PC-9 (cell line): ENCODE measurements at places on chromosomes 3 and 15.

DNA sequence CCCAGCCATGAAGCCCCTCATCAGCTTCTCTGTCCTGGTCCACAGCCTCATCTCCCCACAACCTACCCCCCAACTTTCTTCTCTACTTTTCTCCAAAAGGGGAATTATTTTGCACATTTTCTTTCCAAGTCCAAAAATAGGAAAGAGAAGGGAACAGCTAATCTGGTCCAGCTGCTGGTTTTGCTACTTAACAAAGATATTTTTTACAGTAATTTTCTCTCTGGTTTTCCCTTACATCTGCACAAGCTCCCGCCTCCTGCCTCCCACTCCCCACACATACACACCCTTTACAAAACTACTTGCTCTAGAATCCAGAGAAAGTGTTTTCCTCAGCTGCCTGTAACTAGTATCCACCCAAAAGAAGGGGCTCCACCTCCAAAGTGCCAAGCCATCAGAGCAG is 177.2 kb downstream of the POLR2M start:
- DNase-seq: no peak

DNA sequence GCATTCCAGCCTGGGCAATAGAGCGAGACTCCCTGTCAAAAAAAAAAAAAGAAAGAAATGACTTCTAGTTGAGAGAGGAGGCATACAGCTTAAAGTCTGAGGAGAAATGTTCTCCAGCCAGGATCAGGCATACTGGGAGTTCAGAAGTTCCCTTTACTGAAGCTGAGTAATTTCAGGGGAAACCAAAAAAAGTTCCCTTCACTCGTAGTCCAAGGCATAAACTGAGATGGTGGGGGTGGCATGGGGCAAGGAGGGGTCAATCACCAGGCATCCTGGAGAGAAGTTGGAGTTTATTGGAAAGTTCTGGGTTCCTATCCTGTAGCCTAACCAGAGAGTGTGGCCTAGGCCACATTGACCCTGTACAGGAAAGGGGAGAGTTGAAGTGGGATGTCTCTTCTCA is 5.9 kb downstream of the GPX1 start:
- no peak for DNase-seq

DNA sequence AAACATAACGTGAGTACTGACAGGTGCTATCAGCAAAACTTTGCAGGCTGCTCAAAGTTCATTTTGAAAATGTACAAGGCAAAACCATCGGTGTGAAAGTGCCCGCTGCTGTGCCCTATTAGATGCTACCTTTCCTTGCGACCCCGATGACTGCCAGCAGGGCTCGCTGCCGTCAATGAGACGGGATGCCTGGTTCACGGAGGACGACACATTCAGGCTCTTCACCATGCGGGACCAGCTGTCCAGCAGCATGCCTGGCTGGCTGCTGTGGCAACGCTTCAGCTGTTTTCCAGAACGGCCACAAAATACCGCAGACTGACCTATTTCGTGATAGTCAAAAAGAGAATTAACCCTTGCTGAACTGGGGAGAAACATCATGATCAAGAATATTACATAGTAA is 92.7 kb upstream of the OCA2 start:
- no peak for DNase-seq

- no peak for DNase-seq
These were observed 70.4 kb downstream of the CBLB start for GRCh38 chr3:105798381-105798934.

- no peak for DNase-seq
These were observed 5.7 kb downstream of the NR2F2 start for GRCh38 chr15:96336108-96336595.

GRCh38 chr3:13608969-13609725 is 60.2 kb downstream of the FBLN2 start:
- no peak for DNase-seq

- DNase-seq: no peak
These were observed 76.2 kb upstream of the MRPS22 start for GRCh38 chr3:139267300-139268246.

DNA sequence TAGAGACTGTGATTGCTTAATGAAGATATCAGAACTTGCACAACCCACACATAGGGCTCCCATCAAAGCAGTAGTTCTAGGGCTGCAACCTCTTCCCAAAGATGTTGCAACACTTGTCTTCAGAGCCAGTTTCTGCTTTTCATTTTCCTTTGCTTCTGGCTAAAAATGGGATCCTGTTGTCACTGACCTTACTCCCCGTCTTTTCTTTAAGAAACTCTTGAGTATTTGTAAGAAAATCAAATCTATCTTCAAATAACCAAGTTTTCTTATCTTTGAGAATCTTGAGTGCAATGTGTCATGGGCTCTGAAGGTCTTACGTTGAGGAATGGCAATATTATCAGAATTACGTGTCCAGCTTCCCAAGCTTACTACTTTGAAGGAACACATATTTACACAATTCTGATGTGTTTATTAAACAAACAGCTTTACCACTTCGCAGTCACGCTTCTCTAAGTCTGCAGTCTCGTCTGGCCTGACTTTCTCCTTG is 24.1 kb downstream of the CACNA1D start:
- DNase-seq: no peak

- DNase-seq: no peak
These were observed 353.3 kb downstream of the PLCL2 start for GRCh38 chr3:17238023-17238422.

DNA sequence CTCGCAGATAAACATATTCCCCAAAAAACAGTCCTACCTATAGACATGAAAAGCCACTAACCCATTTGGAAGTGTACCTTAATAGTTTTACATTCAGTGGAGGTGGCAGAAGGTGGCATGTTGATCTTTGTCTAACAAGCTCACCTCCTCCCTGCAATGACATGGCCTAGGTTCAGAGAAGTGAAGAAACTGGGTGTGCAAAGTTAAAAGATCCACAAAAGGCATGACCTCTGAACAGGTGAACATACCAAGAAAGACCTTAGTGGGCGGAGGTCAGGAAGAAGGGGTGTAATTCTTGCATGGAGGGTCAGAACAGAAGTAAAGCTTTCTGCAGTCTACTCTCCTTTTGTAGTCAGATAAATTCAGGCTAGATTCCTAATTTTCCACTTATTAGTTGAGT is 822 bp downstream of the MRPL3 start:
- no peak for DNase-seq
